ENCODE measurements at places on chromosomes 12 and 14.

DNA sequence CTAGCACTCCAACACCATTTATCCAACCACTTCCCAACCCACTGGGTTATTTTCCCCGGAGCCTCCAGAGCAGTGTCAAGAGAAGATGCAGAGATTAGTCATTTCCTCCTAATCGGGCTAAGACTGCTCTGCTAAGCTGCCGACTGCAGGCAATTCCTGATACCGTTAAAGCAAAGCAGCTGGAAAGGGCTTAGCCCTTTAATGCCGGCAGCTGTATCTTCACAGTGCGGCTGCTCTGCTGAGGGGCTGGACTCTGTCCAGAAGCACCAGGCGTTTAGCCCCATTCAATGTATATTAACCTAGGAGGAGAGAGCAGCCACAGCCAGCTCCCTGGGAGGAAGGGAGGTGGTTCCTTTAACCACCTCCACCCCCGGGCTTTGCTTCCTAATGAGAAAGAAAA lies 11.1 kb downstream of the AQP6 start:
- no peak for DNase-seq

DNA sequence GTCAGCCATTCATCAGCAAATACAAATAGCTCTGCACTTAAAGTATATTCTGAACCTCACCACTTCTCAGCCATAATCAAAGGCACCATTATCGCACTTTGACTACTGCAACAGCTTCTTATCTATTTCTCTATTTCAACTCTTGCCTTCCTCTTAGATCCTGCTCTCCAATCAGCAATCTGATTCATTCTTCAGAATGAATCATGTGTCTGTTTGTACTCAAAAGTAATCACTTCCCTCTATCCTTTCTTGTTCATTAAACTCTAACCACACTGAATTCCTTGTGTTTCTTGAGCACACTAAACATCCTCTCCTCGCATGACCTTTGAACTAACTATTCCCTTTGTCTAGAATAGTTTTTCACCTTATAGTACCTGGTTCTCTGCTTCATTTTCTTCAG lies 12.8 kb upstream of the OR4E1 start:
- no peak for DNase-seq

GRCh38 chr14:73209953-73210352 lies 27.4 kb upstream of the PAPLN start:
- no peak for DNase-seq

- DNase-seq = peak; percentile 99
Measured at GRCh38 chr12:46372544-46373300, at the start of gene SLC38A2. TSS of gene SLC38A2 (minus strand) at chr12:46372773. CDS start at chr12:46371293, 1,480 bp downstream.

- DNase-seq = no peak
Measured at GRCh38 chr14:34111953-34112352, 161.1 kb upstream of the EGLN3 start.

DNA sequence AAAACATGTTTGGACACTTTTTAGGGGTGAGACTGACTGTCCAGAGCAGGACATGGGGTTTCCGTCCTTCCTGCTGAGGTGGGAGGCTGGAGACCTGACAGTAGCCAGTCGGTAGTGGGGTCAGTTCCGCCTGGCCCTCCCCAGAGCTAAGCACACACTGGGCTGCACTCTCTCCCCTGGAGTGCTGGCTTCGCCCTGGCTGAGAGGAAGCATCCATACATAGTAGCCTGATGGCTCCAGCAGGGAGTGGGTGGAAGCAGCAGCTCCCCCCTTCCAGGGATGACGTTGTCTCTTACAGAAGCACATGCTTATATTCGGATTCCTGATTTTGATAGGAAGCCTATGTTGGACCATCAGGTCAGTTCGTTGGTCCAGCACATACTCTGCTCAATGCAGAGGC lies 40.4 kb downstream of the SFSWAP start:
- no peak for DNase-seq

GRCh38 chr12:56098592-56098991 lies 5.8 kb upstream of the PA2G4 start:
- no peak for DNase-seq

DNA sequence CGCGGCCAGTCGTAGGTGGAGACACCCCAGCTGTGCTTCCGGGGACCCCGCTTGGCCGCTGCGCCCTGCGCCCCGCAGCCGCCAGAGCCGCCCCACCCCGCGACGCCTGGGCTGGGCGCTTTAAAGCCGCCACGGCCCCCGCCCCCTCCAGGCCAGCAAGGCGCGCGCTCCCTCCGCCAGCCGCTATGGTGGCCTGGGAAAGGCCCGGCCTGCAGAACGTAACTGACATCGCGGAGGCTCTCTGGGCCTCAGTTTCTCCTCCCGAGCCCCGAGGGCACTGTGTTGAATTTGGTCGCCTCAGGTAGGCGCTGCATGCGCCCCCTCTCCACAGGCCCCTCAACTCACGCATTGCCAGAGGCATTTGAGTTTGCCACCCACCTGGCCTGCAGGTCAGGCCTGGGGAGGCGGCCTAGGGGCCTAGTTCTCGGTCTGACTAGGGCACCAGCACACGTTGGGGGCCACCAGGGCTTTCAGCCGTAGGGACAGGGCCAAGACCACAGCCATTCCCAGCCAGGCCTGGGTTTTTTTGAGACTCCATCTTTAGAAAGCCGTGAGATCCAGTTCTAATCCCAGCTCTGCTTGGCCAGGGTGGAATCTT lies at the start of gene NGB:
NGB (minus strand) TSS at position 94 of the 598 bp plus-strand sequence. CDS start 269 bp downstream, outside the sequence.
- DNase-seq = no peak

DNA sequence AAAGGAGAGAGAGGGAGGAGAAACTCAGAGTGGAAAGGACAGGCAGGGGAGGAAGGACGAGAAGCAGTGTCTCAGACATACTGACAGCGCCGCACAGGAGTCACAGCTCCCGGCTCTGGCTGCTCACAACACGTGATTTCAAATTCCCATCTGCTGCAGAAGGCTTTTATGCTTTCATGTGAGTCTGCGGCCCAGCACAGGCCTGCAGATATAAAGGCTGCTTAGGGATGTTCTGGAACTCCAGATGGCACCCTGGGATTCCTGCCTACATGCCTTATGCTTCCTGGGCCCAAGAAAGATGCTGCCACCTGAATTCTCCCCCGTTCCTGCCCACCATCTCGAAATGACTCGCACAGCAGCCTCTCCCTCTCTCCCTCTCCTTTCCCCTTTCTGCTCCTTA lies 89.6 kb downstream of the NUAK1 start:
- no peak for DNase-seq

DNA sequence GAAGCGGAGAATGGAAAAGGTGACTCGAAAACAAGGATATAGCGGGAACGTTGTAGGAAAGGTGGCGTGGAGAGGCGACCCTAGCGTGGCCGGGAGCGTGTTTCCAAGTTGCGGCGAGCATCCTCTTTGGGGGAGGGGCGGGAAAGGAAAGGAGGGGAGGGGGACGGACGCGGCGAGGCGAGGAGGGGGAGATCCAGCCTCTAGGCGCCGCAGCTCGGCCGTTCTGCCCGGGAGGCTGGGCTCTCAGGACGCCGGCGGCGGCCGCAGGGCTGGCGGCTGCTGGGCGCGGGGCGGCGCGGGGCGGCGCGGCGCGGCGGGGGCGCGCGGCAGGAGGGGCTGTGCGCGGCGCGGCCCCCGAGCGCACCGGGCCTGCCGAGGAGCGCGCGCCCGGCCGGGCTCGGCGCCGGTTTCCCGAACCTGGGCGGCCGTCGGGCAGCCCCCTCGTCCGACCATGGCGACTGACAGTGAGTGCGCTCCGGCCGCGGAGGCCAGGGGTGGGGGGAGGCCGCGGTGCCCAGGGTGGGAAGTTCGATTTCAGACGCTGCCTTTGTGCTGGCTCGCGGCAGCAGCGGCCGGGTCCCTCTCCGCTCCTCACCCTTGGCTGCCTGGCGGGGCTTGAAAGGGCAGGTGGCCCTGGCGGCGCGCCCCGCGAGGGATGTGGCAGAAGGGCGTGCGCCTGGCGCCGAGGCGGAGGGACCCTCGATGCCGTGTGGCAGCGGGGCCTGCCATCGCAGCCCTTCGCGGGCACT lies 50.3 kb downstream of the SNAPC1 start:
- no peak for DNase-seq

DNA sequence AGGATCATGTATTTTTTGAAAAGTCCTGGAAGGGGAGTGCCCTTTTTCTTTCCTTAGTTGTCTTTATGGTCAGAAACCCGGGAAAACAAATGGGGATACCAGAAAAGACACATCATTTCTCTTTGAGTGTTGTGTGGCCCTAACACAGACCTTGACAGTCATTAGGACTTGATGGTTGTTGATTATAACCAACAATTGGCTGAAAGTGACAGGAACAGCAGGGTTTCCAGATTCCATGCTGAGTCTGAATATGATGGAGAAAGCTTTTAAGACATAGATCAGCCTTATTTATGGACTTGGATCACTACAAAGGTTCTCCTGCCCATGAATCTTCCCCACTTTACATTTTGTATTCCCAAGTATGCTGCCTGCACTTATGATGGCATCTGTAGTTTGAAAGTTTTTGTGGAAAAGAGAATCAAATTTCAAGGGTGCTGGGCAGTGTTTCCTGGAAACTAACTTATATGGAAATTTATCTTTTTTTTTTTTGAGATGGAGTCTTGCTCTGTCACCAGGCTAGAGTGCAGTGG lies 30.4 kb downstream of the POLR3B start:
- DNase-seq = no peak

- no peak for DNase-seq
Measured at GRCh38 chr12:79407671-79408622, 282.8 kb downstream of the PAWR start.

DNA sequence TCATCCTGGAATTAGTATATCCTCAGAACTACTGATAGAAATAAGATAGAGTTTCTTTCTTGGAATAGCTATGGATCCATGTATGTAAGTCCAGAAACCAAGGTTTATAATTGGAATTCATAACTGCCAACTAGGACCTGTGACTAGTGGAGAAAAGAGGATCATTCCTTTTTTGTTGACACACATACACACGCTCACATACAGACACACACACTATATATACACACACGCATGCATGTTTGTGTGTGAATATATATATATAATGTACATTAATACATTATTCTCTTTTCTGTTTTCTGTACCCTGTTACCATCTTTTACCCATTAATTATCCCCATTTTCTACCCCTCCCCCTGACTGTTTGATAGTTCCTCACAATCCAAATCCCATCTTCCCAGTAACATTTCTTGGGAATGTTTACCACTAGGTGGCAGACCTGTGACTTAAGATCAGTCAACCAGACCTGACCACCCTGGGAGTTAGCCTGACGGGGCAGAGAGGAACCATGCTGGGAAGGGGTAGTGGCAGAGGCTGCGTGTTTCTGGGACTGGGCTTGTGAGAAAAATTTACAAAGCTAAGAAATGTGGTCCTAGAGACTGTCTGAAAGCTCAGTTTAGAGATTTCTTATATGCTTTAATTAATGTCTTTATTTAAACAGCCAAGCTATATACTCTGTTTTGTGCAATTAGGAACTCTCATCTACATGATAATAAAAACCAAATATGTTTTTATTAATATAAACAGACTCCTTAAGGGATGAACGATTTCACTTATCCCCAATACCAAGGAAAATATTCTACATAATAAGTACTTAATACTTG lies 308.0 kb downstream of the PPFIA2 start:
- DNase-seq = no peak

DNA sequence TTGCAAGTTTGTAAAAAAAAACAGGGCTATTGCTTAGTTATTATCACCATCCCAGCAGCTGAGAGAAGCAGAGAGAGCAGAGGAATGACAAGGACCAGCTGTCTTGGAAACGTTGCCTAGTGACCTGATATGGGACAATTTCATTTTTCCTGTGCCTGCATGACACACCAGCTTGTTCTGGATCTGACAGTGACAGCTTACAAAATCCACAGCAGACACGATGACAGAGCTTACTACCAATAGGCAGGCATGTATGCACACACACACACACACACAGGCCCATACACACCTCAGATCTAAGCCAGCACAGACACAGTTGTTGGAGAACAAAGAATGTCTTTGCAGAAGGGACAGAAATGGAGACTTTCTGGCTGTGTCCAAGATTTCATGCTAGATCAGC lies 25.4 kb downstream of the HSPB8 start:
- no peak for DNase-seq

DNA sequence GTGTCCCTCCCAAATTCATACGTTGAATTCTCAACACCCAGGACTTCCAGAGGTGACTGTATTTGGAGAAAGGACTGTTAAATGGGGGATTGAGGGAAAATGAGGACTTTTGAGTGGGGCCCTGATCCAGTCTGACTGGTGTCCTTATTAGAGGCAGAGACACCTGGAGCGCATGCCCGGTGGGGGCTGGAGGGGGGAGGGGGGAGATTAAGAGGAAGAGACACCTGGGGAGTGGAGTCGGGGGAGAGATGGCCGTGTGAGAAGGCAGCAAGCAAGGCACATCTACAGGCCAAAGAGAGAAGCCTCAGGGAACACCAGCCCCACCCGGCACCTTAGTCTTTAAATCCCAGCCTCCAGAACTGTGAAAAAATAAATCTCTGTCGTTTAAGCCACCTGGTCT lies 209.7 kb downstream of the SLC41A2 start:
- no peak for DNase-seq

DNA sequence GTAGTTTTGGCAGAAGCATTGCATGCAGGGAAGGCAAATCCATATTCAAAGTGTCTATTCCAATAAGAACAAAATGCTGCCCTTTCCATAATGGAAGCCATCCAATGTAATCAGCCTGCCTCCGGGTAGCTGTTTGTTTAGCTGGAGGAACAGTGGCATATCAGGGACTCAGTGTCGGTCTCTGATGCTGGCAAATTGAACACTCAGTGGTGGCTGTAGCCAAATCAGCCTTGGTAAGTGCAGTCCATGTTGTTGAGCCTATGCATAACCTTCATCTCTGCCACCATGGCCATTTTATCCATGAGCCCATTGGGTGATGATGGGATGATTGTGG lies 147.8 kb upstream of the MAX start:
- DNase-seq = no peak

DNA sequence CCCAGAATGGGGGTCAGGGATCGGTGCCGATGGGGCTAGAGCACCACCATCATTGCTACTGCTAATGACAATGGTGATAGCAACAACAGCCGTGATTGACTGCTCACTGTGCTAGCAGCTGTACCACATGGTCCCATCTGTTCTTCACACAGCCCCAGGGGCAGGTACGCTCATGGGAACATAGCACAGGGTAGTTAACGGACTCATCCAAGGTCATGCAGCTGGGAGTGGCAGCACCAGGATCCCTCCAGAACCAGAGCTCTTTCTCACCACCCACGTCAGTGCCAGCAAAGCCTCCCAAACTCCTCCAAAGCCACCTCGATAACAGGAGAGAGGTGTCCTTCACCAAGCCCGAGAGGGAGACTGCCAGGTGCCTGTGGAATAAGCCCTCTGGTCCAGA lies 11.2 kb upstream of the DYNC1H1 start:
- no peak for DNase-seq

DNA sequence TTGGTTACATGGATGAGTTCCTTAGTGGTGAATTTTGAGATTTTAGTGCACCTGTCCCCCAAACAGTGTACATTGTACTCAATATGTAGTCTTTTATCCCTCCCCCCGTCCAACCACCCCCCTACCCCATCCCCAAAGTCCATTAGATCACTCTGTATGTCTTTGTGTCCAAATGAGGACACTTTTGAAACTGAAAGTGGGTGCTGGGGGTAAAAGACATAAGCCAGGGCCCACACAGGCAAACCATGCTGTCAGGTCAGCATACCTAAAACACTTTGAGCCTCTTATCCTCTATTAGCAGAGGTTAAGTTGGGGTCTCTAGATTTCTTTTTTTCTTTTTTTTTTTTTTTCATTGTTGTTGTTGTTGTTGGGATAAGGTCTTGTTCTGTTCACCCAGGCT lies 31.3 kb upstream of the KICS2 start:
- DNase-seq = no peak

Data from stimulated activated CD8-positive, alpha-beta memory T cell treated with anti-CD3 and anti-CD28 coated beads, Interleukin-4, amount 100 ng/mL, for 1 hour (primary cell).